ENCODE measurements at places on chromosomes 2 and 18.

DNA sequence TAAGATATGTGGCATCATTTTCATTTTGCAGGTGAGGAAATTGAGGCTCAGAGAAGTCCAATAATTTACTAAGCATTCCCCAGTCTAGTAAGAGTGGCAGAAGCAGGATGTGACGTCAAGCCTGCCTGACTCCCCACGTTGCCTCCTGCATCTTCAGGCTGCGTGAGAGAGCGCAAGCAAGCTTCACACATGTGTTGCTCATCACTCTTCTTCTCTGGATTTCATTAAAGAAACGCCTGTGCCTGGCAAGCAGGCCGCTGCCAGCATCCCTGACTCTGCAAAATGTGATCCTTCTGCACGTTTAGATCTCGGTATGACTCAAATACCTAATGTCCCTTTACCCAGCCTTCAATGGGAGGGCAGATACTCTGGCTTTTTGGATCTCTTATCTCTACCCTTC, 96.8 kb downstream of the PRKCE start:
- DNase-seq = no peak

GRCh38 chr2:186346216-186346615, 139.8 kb upstream of the ZC3H15 start:
- no peak for DNase-seq

- DNase-seq = no peak
Measured at GRCh38 chr2:26466662-26467310, 11.1 kb downstream of the OTOF start.

DNA sequence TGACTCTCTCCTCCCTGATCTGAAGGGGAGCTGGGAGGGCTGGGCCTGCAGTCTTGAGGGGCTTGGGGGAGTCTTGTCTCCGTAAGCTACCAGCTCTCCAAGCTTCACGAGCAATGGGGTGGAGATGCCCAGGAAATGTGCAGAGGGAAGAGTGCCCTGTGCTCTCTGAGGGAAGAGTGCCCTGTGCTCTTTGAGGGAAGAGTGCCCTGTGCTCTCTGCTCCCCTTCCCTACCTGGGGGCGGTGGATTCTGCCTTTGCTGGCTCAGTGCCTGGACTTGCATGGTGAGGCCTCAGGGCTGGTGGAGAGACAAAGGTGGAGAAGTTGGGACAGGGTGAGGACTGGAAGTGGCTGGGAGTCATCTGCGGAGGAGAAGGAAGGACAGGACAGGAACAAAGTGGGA, 72.7 kb downstream of the TWIST2 start:
- DNase-seq = no peak

DNA sequence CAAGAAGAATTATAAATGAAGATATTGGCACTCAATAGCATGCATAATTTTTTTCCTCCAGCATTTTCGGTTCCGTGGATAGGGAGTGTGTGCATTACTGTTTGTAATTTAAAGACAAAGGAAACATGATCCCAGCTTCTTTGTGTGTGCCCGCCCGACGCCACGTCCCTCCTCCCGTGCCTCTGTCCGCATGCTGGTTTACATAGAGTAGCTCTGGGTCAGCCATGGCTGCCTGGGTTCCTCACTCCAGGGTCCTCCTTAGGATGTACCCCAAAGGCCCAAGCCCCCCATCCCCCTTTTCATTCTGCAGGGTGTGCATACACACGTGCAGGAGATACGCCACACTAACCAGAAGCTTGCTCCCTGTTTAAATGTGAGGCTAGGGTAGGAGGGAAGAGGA, 214.7 kb downstream of the KLHL29 start:
- DNase-seq = no peak

- DNase-seq = no peak
Measured at GRCh38 chr18:29012883-29013465, 836.0 kb upstream of the CDH2 start.

DNA sequence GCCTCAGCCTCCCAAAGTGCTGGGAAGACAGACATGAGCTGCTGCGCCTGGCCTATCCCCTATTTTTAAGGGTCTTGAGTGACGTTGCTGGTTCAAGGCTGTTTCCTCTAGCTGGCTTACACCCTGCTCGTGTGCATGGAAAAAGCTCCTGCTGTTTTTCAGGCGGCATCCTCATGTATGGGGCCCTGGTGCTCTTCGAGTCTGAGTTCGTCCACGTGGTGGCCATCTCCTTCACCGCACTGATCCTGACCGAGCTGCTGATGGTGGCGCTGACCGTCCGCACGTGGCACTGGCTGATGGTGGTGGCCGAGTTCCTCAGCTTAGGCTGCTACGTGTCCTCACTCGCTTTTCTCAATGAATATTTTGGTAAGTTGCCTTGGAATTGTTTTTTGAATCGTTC, 22.0 kb upstream of the NFATC1 start:
- DNase-seq = no peak

- no peak for DNase-seq
Measured at GRCh38 chr2:44974064-44974715, 32.7 kb downstream of the SIX3 start.

GRCh38 chr2:45652090-45653031, 886 bp downstream of the PRKCE start:
- DNase-seq = no peak

- DNase-seq = no peak
Measured at GRCh38 chr2:160010361-160011145, 51.9 kb downstream of the PLA2R1 start.

- no peak for DNase-seq
Measured at GRCh38 chr2:182941121-182941722, 74.8 kb upstream of the FRZB start.

- DNase-seq = no peak
Measured at GRCh38 chr2:126765395-126765794, 109.4 kb downstream of the GYPC start.

DNA sequence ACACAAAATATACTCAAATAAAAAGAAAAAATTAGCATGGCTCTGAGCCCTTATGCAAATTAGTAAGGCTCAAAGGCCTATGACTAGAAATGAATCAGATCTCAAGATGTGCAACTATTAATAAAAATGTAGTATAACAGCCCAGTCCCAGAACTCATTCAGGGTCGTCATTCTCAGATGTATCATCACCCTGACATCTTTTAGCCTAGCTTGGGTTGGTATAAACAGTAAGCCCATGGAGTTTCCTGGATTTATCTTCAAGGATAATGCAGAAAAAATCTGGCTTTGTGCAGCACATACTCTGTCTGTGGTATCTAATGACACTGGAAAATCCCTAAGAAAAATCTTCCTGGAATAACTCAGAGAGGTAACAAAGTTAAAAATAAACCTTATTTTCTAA, 239.3 kb downstream of the ZNF385B start:
- DNase-seq = no peak

- DNase-seq = no peak
Measured at GRCh38 chr2:110973262-110973661, 147.5 kb upstream of the BCL2L11 start.

GRCh38 chr18:63234432-63234831, 85.1 kb downstream of the BCL2 start:
- no peak for DNase-seq

DNA sequence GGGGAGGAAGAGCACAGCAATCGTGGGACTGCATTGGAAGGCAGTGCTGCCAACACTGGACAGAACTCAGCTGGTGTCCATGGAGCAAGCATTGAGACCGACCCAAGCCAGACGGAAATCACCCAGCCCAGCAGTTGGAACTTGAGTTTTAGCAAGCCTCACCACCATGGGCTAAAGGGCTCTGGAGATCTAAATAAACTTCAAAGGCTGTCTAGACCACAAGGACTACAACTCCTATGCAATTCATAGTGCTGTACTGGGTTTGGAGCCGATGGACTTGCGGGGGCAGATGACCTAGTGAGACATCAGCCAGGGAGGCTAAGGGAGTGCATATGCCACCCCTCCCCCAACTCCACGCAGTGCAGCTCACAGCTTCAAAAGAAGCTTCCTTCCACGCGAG, 243.6 kb upstream of the SLC39A10 start:
- no peak for DNase-seq

DNA sequence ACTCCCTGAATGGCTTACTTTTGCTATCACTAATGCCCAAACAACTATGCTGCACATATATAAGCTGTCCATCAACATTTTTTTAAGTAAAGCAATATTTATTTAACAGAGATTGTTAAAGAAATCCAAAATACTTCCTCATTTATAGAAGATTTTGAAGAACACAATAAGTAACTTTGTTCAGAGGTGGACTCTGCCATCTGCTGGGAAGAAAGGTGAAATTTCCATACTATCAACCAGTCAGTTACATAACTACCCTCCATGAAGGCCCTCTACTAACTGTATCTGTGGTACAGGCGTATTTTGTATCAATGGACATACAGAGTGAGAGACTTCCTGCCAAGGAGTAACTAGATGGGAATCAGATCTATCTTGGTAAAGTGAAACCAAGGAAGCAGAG, 106.0 kb downstream of the DTNB start:
- no peak for DNase-seq

- DNase-seq = no peak
Measured at GRCh38 chr18:4270016-4270415, 185.1 kb downstream of the DLGAP1 start.

DNA sequence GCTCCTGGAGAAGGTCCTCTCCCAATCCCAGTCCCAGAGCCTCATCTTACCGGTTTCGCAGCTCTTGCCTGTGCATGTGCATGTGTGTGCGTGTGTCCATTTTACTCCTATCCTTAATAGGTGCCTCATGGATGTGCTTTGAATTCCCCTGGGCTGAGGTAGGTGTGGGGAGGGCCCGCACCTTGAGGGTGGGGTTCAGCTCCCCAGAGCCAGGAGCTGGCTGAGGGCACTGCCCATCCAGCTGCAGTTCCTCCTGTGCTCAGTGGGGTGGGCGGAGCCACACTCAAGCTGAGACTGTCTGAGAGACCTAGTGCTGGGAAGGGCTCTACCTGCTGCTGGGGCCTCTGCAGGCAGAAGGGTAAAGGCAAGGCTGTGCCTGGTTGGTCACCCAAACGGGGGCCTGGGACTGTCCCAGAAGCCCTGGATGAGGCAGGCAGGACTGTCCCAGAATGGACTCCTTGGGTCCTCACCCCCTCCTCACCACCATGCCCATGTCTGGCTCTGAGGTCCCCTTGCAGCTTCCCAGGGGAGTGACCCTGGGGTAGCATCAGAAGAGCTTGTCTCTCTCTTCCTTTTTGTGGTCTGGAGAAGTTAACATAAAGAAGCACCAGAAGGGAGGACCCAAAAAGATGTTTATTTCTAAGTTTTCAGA, 8.9 kb downstream of the GDF7 start:
- no peak for DNase-seq

DNA sequence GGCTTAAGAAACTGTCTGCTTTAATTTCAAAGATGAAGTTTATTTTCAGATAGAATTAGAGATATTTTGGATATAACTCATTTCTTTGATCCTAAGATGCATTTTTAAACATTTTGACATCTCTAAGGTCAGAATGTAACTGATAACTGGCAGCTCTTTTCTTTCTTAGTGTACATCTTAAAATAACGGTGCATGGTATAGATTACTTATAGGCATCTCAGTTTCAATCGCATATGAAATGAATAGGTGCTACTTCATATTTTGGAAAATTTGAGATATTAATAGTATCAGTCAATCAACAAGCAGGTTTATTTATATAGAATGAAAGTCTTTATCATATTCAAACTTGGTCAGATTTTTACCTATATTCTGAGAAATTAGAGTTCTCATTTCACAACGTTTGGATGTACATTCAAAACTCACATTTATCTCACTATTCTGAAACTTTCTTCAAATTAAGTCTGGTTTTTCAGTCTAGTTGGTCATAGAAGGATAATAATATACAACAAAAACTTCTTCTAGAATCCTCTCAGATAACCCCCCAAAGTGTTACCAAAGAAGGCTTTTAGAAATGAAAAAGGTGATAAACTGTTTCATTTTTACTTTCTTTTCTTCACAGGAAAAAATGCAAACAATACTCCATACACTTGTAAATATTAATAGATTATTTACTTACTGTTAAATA, 122.8 kb upstream of the WDSUB1 start:
- no peak for DNase-seq

Data from right renal cortex interstitium (tissue), 3 donors.